ENCODE measurements at places on chromosomes 3 and 15. TPM values are rescaled to one million over a fixed set of nuclear protein-coding genes. Genes with fewer than 3 reads are reported as not detected.

Gene THAP10
- total RNA-seq, result 5.6 TPM

Gene TUBGCP4
- 10.8 TPM for total RNA-seq

GRCh38 chr3:117734496-117734895 lies 1024.9 kb downstream of the TUSC7 start:
- no peak for DNase-seq

Gene SMCO1
- total RNA-seq, result 73.0 TPM

Gene MUSTN1
- total RNA-seq, result 32.7 TPM

Gene ALPK3
- total RNA-seq, result 181 TPM

DNA sequence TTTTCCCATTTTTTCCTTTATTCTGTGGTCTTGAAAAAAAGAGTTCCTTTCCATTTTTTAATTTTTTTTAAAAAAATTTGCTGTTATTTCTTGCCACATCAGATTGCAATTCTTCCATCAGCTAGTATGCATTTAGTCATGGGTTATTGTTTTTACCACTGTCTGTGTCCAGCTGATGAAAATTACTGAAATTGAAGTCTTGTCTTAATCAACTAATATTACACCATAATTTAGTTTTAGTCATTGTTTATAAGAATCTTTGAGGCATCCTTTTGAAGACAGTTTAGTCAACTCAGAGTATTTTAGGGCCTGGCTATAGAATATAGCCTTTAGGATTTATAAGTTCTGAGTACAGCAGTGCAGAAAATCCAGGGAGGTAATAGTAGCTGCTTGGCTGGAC lies 172.1 kb downstream of the LRTM1 start:
- no peak for DNase-seq

Gene SLC12A1
- not detected for total RNA-seq

- DNase-seq, result no peak
These were observed 125.6 kb downstream of the CD47 start for GRCh38 chr3:107965136-107965655.
